Effector memory CD4-positive, alpha-beta T cell (primary cell): ENCODE measurements at places on chromosomes 5 and 9.
A peak's percentile ranks its signal among the peaks of the same experiment; 100 is the strongest.

DNA sequence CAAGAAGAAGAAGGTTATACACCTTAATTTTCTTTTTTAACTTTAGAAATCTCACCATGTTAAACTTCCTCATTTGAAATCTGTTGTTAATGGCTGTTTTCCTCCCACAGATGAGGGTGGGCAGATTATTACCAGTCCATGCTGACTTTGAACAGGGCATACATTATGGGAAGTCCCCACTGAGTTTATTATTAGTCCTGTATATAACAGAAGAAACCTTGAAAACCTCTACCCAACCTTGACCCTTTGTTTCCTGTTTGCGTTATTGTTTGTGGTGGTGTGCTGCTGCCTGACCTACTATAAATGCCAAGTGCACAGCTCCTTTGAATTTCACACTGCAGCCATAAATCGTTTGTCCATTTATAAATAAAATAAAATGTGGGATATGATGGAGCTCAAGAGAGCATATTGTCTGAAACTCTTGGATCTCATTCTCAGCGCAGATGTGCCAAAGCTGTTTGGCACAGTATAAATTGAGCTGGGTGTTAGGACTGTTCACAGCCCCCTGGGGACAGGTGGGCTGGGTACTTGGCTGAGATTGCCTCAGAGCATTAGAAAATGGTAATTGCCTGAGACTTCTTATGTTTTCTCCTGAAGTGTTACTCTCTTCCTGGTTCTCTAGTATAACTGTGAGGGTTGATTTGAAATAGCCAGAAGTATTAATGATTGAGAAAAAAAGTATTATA is 139.6 kb downstream of the SPATA31D1 start:
- DNase-seq, result no peak

- DNase-seq, result no peak
Observed at GRCh38 chr5:83586874-83587776, 115.6 kb downstream of the VCAN start.

- DNase-seq, result no peak
Observed at GRCh38 chr9:124356745-124357390, 58.4 kb downstream of the PSMB7 start.

DNA sequence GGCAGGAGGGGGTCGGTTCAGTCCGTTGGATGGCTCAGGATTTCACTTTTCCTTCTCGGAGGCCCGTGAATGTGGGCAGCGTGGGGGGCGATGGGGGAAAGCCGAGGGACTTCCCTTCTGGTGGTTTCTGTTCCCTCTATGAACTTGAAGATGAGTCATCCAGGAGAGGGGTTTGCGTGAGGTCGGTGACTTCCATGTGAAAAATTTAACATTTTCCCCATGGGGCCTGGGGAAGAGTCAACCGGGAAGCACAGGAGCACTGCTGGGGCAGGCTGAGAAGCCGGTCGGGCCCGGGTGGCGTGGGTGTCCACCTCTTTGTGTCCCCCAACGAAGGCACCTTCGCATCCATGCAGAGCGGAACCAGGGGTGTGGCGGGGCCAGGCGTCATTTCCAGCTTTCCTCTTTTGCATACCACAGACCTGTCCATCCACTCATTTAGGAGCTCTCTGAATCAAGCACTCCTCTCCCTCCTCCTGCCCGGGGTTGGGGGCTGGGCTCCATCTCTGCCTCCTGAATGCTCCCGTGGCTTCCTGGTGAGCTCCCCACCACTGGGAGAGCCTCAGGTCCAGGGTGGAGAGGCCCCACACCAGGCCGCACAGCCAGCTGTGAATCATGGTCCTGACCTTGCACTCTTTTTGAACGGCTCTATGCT is 68.4 kb downstream of the ANKRD33B start:
- peak; percentile 21 for DNase-seq

DNA sequence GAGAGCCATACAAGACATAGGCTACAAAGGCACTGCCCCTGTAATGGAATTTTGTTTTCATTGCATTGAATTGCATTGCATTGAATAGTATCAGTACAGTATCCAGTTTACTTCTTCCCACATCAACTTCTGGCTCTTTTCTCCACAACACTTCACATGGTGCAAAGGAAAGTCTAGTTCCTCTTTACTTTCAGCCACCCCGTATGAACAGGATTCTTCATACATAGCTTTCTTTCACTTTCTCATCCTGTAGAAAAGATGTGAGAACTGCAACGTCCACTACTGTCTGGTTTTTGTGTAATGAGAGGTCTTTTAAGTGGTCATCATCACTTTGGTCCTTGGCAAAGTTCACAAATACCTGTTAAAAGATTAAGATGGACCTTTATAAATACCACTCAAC is 20.2 kb downstream of the NIPSNAP3B start:
- no peak for DNase-seq

GRCh38 chr9:34384368-34385165 is 7.9 kb upstream of the MYORG start:
- no peak for DNase-seq

DNA sequence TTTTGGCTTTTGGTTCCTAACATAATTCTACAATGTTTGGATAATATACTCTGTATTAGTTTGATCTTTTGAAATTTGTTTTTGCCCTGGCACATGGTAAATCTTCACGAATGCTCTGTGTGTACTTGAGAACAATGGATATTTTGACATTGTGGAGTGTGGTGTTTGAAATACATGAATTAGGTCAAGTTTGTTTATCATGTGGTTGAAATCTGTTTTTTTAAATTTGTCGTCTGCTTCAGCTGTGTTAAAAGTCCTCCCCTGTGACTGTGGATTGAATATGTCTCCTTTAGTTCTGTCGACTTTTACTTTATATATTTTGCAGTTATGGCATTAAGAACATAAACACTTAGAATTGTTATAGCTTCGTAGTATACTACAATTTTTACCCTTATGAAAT is 60.3 kb downstream of the DUSP1 start:
- DNase-seq, result no peak

- peak; percentile 12 for DNase-seq
Observed at GRCh38 chr5:71757590-71758543, 38.8 kb downstream of the CARTPT start.

DNA sequence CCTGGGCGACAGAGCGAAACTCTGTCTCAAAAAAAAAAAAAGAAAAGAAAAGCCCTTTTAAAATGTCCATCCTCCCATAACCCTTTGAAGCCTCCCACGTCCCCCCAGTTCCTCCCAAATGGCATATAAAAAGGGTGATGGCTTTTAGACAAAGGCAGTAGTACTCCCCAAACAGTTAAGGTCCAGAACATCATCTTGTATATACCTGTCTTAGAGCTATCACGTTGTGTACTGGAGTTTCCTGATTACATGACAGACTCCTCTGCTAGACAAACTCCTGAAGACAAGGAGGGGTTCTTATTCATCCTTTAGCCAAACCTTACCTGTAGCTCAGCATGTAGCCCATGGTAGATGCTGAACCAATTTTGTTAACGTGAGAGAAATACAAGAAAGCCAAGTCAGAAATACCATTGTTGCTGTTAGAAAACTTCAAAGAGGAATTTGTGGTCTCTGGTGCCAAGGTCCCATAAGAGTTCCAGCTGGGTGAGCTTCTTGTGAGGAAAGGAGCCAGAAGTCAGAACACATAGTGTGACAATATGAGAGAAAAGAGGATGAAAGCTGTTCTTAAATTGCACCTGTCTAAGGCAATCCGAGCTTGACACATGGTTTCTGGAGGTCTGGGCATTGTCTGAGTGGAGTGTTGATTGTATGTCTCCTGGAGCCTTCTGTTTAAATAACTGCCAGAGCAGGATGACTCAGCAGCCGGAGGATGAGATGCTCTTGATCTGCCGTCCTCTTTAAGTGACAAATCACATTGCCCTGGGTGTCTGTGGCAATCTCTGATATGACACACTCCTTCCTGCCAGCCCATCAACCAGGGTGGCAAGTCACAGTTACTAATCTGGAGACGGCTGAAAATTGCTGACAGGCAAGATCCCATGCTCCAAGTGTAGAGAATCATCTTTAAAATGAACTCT is 69.1 kb downstream of the ARRDC3 start:
- DNase-seq, result peak; percentile 74

DNA sequence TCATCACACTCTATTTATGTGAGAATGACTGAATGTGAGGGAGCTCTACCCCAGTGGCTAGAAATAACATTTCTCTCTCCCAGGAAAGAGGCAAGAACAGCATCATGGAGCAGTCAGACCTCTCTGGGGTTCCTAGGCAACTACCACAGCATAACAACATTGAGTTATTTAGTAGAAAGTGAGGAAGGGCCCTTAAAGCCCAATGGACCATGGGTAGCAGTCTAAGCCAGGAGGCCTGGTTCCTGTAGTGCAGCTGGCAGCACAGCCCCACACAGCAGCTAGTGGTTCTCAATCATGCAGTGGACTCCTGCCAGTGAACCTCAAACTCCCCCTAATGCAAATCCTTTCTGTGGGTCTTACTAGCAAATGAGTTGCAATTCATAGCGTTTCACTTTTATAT is 55.3 kb downstream of the SPEF2 start:
- no peak for DNase-seq

- DNase-seq, result no peak
Observed at GRCh38 chr9:21901546-21901945, 92.6 kb downstream of the CDKN2A start.

- DNase-seq, result no peak
Observed at GRCh38 chr5:36950586-36951457, 74.3 kb downstream of the NIPBL start.

DNA sequence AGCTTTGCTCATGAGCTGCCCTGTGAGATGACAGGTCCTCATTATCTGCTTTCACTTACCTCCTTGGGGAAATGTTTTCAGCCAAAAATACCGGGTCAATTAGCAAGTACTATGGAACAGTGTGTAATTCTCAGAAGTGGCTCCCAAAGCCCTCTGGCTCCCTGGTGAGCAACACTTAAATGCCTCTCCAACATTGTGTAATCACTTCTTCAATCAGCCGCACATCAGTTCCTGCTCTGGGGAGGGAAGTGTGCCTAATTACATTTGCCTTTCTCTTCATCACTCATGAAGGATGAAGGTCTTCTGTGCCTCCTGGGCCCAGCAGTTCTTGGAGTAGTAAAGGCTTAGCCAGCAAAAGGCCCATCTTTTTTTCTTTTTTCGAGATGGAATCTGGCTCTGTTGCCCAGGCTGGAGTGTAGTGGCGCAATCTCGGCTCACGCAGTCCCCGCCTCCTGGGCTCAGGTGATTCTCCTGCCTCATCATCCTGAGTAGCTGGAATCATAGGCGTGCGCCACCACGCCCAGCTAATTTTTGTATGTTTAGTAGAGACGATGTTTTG is 23.1 kb downstream of the NIM1K start:
- no peak for DNase-seq

GRCh38 chr5:91390268-91390667 is 7.2 kb upstream of the ARRDC3 start:
- no peak for DNase-seq

DNA sequence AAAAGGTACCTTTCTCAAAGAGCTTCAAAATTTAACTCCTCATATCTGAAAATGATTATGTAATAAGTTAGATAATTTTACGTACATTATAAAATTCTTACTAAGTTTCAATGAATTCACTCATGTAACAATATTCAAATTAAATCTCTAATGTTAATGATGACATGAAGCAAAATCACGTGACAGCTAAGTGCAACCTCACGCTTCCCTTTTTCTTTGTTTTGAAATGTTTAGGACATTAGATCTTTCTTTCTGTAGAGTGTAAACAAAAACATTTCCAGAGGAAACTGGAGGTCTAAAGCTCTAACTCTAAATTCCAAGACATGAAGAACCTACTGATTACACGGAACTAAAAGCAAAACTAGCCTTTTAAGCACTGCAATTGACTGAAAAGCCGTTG is 227.3 kb upstream of the TBCA start:
- DNase-seq, result no peak

DNA sequence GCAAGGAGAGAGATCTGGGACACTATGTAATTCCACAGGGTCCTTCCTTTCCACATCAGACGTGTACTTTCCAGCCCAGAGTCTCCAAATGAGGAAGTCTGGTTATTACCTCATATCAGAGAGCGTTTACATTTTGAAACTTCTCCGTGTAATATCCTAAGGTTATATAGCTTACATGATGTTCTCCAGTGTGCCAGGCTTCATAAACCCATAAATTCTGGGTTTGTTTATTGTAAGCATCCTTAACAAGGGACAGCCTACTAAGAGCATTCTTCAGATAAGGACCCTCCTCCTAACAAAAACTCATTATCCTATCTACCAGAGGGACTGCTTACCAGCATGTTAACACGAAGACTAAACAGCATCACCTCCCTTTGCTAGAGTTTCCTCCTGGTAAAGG is 17.9 kb downstream of the SRFBP1 start:
- DNase-seq, result no peak

DNA sequence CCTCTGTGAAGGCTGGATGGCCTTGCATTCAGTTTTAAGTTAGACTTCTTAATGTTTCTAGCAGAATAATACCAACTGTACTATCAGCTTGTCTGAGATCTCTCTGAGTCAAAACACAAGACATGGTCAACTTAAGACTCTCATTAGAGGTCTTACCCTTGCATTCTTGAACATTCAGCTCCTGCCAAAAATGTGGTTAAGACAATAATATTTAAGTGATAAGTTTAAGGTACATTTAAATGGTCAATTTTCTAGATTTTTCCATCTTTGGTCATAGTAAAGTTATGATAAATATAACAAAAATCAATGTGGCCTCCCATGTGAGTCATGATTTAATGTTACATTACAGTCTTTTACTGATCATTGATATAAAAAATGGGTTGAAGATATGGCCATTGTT is 75.0 kb downstream of the NR2F1 start:
- no peak for DNase-seq

GRCh38 chr5:1220831-1221230 is 4.3 kb upstream of the SLC6A18 start:
- no peak for DNase-seq

GRCh38 chr5:95393279-95393678 is 2.1 kb downstream of the FAM81B start:
- no peak for DNase-seq

- no peak for DNase-seq
Observed at GRCh38 chr5:43433382-43433781, 21.2 kb upstream of the CCL28 start.

- DNase-seq, result no peak
Observed at GRCh38 chr9:6564868-6565267, 80.7 kb downstream of the GLDC start.

GRCh38 chr9:109743696-109744095 is 36.3 kb upstream of the PALM2AKAP2 start:
- no peak for DNase-seq

GRCh38 chr5:26666371-26666770 is 372.0 kb downstream of the CDH9 start:
- no peak for DNase-seq
